ENCODE measurements at places on chromosomes 6 and 20.

- DNase-seq, result no peak
These were observed 190.0 kb upstream of the BTBD3 start for GRCh38 chr20:11727708-11728107.

- no peak for DNase-seq
These were observed 85.3 kb upstream of the AKAP12 start for GRCh38 chr6:151154418-151154817.

- DNase-seq, result no peak
These were observed 113.0 kb downstream of the MANEA start for GRCh38 chr6:95690328-95690727.

DNA sequence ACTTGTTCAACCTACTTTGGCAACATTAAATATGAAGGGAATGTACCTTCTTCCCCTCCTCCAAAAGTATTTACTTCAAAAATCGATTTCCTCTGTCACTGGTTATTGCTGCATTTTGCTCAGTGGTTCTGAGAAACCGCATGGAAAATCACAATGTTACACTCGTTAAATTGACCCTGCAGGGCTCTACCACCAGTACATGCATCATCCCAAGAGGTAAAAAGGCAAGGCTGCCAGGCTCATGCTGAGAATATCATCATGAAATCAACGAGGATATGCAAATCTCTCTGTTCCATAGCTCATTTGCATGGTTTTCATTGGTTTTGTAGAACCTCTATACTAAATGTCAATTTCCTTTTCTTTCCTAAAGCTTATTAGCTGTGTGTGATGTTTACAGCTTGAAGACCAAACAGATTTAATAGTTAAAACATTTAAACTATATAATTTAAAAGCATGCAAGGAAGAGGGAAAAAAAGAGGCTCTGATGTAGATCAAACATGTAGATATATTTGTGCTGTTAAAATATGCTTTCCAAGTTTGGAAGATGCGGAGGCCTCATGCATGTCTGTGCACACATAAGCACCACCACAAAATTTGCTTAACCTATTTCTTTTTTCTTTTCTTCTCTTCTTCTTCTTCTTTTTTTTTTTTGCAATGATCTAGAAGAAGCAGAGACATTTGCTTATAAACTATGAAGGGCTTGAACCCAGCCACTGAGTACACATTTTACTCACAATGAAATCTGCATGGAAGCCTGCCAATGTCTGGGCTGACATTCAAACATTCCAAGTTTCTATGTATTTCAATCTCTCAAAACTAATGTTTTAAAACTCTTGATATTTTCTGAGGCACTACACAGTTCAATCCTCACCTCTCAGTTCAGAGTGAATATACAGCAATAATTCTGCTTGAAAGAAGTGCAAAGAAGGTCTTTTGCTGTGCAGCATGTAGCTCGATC, 194.0 kb downstream of the GMPR start:
- no peak for DNase-seq

DNA sequence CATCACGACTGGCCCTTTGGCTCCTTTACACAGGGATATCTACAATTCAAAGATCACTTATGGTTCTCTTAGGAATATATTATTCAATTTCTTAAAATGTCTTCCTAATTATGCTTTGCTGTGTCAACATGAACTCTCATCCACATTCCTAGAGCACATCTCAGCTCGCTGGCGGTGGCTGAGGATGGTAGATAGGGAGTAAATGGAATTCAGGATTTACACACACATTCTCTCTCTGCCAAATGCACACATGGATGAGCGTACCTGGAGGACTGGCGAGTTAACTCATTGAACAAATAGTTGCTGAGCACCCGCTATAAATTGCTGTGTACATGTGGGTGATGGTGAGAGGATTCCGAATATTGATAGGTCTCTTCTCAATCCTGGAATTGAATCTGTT, 4.8 kb upstream of the MRPS10 start:
- DNase-seq, result no peak

GRCh38 chr6:2141644-2142290, 103.6 kb downstream of the GMDS start:
- no peak for DNase-seq

DNA sequence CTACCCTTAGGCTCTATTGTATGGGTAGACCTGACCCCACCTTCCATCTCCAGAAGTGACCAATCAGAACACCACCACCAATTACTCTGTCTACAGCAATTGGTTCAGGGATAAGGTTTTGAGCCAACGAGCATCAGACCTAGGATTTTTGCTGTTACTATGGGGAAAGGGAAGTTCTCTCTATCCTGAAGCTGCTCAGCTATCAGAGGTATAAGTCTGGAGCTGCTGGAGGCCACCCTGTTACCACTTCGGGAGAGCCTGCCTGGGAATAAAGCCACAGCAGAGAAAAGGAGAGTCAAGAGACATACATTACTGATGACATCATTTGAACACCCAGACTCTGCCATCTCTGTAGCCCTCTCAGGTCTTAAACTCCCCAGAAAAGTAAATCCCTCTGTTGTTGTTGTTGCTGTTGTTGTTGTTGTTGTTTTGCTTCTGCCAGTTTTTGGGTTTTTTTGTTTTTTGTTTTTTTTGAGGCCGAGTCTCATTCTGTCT, 94.5 kb downstream of the PREX1 start:
- no peak for DNase-seq

DNA sequence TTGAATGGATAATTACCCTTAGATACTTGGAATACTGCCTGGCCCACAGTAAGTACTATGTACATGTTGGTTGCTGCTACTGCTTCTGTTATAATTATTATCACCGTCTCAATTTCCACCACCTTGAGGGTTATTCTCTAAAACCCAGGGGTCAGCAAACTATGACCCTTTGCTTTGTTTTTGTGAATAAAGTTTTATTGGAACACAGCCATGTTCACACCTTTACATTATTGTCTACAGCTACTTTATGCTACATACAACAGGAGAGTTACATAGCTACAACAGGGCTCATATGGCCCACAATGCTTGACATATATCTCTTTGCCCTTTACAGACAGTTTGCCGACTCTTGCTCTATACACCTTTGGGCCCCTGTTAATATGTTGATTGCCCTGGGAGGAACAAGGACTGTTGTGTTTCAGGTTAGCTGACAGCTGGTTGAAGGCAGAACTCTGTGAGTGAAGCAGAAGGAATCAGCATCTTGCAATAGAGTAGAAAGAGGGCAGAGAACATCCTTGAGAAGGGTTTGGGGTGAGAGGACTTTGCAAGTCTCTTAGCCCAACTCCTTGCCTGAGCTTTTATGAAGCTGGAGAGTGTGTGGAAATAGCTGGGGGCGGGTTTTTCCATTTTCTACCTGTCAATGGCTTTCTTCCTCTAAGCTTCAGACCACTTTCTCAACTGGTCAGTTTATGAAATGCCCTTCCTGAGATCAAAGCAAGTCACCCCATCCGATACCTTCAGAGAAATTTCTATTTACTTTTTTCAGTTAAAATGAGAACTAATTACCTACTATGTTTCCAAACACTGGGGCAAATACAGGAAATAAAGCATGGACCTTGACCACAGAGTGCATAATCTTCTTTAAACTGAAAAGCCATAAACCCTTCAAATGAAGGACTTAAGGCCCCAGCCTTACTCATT, 3.5 kb upstream of the MEP1A start:
- no peak for DNase-seq

GRCh38 chr6:143513410-143513809, 1.9 kb upstream of the FUCA2 start:
- no peak for DNase-seq

DNA sequence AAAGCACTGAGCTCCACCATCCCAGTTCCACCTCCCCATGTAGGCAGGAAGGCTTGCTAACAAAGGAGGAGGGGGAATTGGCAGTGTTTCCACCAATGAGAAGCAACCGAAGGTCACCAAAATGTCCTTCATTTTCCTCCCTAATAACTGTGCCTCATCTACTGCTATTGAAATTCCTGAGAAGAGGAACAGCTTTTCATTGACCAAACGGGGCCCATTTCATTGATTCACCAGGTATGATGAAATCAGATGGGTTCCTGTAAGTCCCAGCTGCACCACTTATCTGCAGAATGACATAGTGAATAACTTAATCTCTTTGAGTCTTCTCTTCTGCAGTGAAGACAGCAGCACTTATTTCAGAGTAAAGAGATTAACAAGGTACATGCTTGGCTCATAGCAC, 17.3 kb downstream of the TREM1 start:
- no peak for DNase-seq

GRCh38 chr6:163831736-163832135, 417.2 kb downstream of the QKI start:
- no peak for DNase-seq

GRCh38 chr6:112027942-112028674, 25.8 kb upstream of the CCN6 start:
- DNase-seq, result peak; percentile 88

- no peak for DNase-seq
These were observed 193.5 kb upstream of the SPTLC3 start for GRCh38 chr20:12815231-12815768.

GRCh38 chr6:132404330-132404729, 3.1 kb upstream of the MOXD1 start:
- DNase-seq, result no peak

DNA sequence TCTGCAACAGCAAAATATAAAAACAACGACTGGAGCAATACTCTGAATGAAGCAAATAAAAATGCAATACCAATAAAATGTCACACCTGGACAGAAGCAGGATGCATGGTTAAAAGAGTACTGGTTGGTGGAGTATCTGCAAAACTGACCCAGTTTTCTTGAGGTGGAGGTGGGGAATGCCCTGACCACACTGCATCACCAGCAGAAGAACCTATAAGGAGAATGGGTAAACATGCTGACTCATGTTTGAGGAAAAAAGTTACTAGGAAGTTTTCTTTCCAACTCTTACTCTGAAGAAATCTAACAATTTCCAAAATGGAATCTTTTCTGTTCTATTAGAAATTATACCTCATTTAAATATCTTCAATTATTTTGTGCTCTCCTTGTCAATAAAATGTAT, 43.6 kb downstream of the REPS1 start:
- no peak for DNase-seq

DNA sequence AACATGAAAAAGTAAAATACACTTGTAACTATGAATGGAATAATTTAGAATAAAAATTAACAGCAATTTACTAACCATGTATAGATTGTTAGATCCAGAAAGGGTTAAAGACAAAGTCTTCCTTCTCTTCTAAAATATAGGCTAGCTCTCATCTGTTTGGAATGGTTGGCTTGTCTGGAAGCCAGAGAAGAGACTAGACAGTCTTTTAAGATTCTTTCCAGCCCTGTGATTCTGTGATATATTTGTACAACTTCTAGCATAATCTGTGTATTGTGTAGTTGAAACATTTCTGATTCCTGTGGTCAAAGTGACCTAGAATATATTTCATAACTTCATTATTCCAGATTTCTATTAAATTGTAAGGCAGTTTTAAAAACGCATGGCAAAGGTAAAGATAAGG, 196.6 kb downstream of the UST start:
- no peak for DNase-seq
